Fibroblast of lung (primary cell): ENCODE measurements at places on chromosomes 1 and 21. TPM values are rescaled to one million over a fixed set of nuclear protein-coding genes. Genes with fewer than 3 reads are reported as not detected.
A peak's percentile ranks its signal among the peaks of the same experiment; 100 is the strongest.

Gene FMO4
- 4.6 and 7.3 TPM in 2 replicates for total RNA-seq

Gene TP73
- total RNA-seq = not detected in 2 replicates

Gene RGS16
- total RNA-seq = 0.33 and 0.77 TPM in 2 replicates

Gene LIPI
- not detected in 2 replicates for total RNA-seq

Gene EIF4G3
- total RNA-seq = 32.6 and 53.5 TPM in 2 replicates

Gene CELA3A
- not detected in 2 replicates for total RNA-seq

Gene ENTREP3
- total RNA-seq = 5.4 and 12.9 TPM in 2 replicates

Gene NIPAL3
- 25.9 and 85.2 TPM in 2 replicates for total RNA-seq

Gene S100A7
- not detected in 2 replicates for total RNA-seq

GRCh38 chr1:84724128-84724860 lies 34.0 kb upstream of the SSX2IP start:
- DNase-seq = no peak

DNA sequence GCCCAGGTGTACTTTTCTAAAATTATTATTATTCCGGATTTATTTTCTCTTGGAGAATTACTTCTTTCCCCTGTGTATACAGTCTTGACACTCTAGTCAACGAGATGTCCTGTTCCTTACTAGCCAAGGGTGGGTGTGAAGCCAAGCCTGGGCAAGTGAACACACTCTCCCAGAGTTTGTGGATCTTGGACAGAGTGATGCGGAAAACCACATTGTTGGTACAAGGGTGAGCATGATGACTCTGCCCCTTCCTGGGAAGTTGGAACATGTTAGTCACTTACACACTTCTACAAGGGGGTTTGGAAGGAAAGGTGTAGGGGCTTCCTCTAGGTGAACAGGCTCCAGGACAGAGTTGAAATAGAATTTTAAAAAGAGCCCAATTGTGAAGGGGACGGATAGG lies 20.0 kb upstream of the RD3 start:
- DNase-seq = peak; percentile 53

DNA sequence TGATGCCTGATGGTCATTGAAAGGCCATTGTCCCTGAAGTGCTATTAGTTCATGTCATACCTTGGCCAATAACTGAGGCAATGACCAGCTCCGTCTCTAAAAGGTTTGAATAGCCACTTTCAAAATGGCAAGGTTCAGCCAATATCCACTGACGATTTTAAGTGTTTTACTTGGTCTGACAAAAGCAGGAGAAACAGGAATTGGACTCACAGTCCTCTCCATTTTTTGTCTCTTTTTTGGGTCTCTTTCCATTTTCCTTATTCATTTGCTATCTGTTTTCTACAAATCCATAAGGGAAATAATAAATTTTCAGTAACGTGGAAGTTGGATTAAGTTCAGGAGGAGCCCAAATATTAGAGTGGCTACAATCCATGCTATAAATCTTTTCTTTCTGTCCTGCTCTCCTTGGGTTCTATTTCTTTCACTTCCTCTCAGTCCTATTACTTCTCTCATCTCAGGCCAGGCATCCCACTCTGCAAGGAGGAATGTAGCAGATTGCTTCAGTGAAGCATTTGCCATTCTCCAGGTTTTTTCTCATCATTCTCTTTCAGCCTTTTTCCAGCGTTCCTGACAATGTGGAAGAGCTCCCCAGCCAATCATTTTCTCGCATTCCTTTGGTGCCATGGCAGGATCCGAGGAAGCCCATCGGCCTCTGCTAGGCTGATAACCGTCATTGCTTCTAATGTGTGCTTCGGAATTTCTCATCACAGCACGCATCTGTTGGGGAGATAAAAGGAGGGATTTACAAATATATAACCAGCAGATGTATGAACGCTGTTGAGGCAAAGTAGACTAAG lies 414.5 kb downstream of the ADGRL2 start:
- no peak for DNase-seq

DNA sequence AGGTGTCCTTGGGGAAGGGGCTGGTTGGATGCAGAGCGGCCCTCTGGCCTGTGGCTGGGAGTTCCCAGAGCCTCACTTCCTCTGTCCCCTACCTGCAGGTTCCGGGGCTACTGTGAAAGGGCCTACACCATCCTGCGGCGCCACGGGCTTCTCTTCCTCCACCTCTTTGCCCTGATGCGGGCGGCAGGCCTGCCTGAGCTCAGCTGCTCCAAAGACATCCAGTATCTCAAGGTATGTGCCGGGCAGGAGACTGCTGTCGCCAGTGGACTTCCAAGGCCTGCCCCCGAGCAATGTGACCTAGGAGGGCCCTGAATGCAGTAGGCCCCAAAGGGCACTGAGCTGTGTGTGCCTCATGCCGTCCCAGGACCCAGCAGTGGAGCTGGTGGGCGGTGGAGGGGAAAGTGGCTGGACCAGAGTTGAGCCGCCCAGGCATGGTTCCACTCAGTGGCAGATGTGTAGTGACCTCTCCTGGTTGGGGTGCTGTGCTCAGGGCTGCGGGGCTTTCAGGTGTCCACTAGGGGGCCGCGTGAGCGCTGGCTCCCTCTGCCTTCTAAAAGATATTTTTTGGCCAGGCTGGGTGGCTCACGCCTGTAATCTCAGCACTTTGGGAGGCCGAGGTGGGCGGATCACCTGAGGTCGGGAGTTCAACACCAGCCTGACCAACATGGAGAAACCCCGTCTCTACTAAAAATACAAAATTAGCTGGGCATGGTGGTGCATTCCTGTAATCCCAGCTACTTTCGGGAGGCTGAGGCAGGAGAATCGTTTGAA lies 73.4 kb downstream of the PIK3CD start:
- peak; percentile 30 for DNase-seq

GRCh38 chr1:3846541-3846940 lies 10.5 kb downstream of the CEP104 start:
- DNase-seq = no peak

- DNase-seq = no peak
Measured at GRCh38 chr1:15350551-15351200, 59.0 kb upstream of the EFHD2 start.

DNA sequence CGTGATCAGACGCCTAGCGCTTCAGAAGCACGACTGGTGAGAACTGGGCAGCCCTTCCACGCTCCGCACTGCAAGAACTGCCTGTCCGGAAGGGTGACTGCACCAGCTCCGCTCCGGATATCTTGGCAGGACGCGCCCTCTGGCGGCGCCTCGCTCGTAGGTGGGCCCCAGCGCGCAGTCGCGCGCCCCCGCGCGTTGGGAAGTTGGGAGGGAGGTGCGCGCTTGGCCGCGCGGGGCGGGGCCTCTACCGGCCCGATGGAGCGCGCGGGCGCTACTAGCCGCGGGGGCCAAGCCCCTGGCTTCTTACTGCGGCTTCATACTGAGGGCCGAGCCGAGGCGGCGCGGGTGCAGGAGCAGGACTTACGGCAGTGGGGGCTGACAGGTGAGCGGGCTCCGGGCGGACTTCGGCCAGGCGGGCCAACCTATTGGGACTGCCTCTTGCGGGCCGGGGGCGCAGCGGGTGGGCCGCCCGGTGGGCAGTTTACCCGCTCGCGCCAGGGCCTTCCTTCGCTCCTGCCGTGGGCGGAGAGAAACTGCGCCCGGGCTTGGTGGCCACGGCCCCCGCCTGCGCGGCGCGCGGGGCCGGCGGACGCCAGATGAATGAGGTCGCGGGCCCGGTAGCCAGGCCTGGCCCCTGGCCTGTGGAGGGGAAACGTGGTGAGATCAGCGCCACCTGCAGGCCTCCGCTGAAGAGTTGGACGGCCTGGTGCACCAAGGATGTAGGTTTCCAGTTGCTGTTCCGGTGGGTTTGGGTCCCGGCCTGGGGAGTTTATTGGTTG lies at the start of gene CHD1L:
Gene CHD1L, plus strand, starts transcription at position 236 of the 779 bp plus-strand sequence. Its CDS starts 20 bp downstream, at position 256.
- peak; percentile 95 for DNase-seq

DNA sequence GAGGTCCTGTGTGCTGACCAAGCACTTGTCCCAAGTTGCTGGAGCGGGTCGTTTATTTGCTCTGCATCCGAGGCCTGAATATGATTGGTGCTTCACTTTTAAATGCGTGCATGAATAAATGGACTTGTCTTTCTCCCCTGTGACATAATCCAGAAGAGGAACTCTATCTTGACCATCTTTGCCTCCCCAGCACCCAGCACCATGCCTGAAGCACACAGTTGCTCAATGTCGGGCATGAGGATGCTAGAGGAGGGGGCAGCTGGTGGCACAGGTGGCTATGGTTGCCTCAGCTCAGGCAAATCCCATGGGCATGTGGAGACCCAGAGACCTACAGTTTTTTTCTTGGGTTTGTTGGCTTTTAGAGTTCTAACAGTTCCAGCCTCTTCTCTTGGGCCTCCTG lies 142.6 kb downstream of the KAZN start:
- no peak for DNase-seq

- DNase-seq = peak; percentile 23
Measured at GRCh38 chr1:41920658-41921057, 1.9 kb upstream of the HIVEP3 start.

DNA sequence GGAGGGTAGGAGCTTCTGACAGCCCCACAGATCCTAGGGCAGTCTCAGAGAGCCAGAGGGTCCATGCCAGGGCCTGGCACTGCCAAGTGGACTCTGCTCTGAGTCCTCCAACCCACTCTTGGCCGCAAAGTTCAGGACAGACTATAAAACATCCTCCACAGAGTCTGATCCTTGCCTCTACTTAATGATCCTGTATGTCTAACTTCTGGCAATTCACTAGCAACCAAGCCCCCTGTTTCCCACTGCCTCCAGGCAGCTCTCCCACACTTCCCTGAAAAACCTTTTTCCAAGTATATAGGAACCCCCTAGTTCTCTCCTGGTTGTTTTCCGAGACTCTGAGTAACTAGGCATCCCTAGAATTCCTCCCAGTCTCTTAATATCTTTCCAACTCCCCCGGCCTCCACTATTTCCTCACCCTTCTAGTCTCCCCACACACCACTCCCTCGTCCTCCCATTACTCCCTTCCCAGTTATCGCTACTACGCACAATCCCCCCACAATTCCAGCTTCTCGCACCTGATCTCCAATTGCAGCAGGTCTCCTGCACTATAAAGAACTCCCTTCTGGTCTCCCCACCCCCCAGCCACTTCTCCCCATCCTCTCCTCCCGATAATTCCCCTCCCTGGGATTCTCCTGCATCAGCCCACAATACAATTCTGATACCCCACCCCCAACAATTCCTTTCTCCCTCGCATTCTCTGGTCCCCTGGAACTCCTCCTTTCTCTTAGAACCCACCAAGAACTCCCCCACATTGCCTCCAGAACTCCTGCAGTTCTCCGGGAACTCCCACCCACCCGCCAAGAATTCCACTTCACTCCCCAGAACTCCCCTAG lies 574 bp downstream of the IGSF9 start:
- no peak for DNase-seq

- DNase-seq = no peak
Measured at GRCh38 chr1:29786791-29787732, 550.7 kb downstream of the PTPRU start.

DNA sequence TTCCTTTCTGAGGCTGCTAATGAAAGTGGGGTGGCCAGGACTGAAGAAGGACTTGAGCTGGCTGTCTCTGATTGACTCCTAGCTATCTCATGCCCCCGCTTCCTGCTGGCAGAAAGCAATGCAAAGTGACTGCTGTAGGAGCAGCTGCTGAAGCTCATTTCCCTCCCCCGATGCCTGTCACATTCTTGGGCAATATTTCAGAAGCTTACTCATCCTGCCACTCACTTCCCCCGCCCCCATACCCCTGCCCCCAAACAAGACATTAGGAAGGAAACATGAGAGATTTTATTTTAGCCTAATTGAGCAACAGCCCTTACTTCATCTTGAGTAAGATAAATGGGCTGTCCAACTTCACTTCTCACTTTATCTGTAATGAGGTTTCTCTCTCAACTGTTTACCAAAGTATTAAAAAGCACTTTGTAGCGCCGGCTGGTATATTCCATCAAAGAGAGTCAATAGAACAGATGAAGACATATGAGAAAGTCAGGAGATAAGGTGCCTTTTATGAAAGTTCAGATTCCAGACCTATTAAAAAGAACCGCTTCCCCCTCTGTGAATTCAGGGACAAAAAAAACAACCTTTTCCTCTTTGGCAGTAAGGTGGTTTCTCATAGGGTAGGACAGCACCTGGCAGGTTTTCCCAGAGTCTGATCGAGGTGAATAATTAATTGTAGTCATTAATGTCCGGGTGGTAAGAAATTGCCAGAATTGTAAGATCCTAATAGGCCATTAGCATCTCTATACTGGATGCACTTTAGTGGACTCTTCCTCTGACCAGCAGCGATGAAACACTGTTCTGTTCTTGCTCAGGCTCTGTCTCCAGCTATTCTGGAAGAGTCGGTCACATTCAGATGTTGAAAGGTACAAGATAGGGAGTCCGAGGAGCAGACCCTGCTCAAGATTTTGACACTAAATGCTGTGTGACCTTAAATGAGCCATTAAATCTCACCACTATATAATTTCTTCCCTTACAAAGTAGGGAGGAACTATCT lies 70.2 kb downstream of the SH3GLB1 start:
- DNase-seq = peak; percentile 92

DNA sequence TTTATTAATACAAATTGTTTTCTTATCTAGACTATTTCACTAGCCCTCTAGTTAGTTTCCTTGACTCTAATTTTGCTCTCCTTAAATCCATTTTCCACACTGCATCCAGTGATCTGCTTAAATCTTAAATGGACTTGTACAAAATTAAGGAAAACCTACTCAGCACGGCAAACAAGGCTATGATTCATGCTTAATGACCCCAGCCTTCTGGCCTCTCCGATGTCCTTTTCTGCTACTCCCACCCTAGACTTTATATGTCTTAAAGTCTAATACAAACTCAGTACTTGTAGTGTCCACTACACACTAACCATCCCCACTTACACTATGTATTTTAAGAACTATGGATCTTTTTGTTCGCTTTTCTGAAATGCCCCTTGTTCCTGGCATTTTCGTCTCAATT lies 2.2 kb downstream of the TMED5 start:
- peak; percentile 53 for DNase-seq

GRCh38 chr1:173020138-173020750 lies 30.5 kb downstream of the TNFSF18 start:
- no peak for DNase-seq

GRCh38 chr21:25551569-25551968 lies 55.7 kb downstream of the MRPL39 start:
- no peak for DNase-seq

- DNase-seq = no peak
Measured at GRCh38 chr1:162011337-162012012, 12.2 kb downstream of the OLFML2B start.

DNA sequence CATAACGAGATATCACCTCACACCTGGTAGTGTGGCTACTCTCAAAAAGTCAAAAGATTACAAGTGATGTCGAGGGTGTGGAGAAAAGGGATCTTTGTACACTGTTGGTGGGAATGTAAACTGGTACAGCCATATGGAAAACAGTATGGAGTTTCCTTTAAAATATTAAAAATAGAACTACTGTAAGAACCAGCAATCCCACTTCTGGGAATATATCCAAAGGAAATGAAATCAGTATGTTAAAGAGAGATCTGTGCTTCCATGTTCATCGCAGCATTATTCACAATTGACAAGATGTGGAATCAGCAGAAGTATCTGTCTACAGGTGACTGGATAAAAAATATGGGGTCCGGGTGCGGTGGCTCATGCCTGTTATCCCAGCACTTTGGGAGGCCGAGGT lies 7.6 kb upstream of the PIK3C2B start:
- DNase-seq = no peak

DNA sequence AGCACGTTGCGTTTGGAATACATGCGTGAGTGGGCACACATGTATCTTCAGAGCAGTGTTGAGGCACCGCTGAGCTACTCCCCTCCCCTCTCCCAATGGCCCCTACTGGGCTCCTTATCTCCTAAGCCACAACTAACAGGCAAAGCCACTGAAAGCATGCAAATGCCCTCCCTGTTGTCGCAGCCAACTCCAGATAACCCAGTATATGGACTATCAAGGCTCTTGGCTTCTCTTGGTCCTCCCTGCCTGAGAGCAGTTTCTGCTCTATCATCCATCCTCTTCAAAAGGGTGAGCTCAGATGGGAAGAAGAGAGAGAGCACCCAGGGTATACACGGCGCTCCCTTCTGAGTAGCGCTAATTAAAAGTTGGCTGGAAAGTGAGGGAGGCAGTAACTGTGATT lies 58.5 kb upstream of the CNTN2 start:
- DNase-seq = no peak
